ENCODE measurements at places on chromosomes 4 and X.

DNA sequence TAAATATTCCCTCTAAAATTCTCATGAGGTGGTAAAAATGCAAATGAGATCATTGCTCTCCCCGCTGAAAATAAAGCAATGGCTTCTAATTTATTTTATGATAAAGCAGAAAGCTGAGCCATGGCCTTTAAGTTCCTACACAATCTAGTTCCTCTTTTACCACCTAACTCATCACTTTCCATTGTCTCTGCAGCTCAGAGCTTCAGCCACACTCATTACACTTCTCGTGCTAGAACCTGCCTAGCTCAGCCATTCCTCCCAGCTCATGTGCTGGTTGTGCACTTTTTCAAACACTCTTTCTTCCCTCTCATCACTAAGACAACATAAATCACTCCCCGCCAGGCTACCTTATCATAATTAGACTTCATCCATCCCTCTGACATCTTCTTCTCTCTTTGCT lies 1112.1 kb upstream of the PRKX start:
- H3K36me3 ChIP-seq = no peaks in the 10 kb centered on the region
- no peak overlapping the region for H3K27ac ChIP-seq
- H3K4me3 ChIP-seq = no peak overlapping the region
- H3K4me1 ChIP-seq = no peaks in the 10 kb centered on the region

DNA sequence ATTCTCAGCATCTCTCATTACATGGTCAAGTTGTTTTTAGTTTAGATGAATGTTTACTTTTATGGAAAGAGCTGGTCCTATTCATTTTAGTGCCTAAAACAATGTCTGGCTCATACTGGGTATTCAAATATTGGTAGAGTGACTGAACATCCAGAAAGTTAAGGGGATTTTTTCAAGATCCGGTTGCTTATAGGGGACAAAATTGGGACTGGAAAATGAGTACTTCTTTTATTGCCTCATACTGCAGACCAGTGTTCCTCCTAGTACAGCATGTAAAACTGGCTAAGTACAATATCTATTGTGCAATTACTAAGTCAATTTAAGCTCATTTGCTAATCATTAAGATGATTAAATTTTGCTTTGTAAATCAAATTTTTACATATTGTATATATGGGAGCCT lies 13.9 kb downstream of the RP2 start:
- H3K4me3 ChIP-seq = no peak overlapping the region
- H3K36me3 ChIP-seq = no peaks in the 10 kb centered on the region

GRCh38 chrX:123493857-123494256 lies 239.0 kb downstream of the THOC2 start:
- DNase-seq = no peak
- no peak overlapping the region for H3K27ac ChIP-seq
- no peaks in the 10 kb centered on the region for H3K27me3 ChIP-seq
- no peak overlapping the region for H3K4me3 ChIP-seq
- H3K4me1 ChIP-seq = no peaks in the 10 kb centered on the region
- H3K36me3 ChIP-seq = no peaks in the 10 kb centered on the region

- H3K4me1 ChIP-seq = no peaks in the 10 kb centered on the region
- H3K27me3 ChIP-seq = no peaks in the 10 kb centered on the region
- no peak overlapping the region for H3K27ac ChIP-seq
- no peaks in the 10 kb centered on the region for H3K36me3 ChIP-seq
- DNase-seq = no peak
These were observed 13.5 kb upstream of the VSIG4 start for GRCh38 chrX:66053414-66053813.

- DNase-seq = no peak
- no peaks in the 10 kb centered on the region for H3K36me3 ChIP-seq
- H3K4me1 ChIP-seq = no peaks in the 10 kb centered on the region
- no peak overlapping the region for H3K27ac ChIP-seq
These were observed 77.3 kb upstream of the TMEM47 start for GRCh38 chrX:34734383-34734782.

- H3K4me3 ChIP-seq = no peak overlapping the region
- DNase-seq = no peak
- H3K27ac ChIP-seq = no peak overlapping the region
These were observed 423.9 kb upstream of the PITX2 start for GRCh38 chr4:111046811-111047210.

DNA sequence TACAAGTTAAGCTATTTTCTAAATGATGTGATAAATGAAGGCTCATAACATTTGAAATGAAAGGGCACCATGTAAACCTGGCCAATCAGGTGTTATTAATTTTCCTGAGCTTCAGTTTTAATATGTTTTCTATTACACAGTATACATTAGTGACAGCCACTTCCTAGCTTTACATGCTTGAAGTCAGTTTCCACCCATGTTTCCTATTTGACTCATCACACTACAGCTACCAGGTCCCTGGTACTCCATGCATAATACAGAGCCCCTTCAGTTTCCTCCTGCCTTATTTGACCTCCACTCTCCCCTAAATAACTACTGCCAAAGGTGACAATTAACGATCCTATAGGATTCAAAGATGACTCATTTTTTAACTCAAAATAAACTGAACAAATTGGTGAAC lies 18.3 kb downstream of the ZNF518B start:
- no peak overlapping the region for H3K27ac ChIP-seq
- no peaks in the 10 kb centered on the region for H3K27me3 ChIP-seq
- no peak overlapping the region for H3K4me3 ChIP-seq
- peaks cover 2% of the 10 kb centered on the region for H3K4me1 ChIP-seq

DNA sequence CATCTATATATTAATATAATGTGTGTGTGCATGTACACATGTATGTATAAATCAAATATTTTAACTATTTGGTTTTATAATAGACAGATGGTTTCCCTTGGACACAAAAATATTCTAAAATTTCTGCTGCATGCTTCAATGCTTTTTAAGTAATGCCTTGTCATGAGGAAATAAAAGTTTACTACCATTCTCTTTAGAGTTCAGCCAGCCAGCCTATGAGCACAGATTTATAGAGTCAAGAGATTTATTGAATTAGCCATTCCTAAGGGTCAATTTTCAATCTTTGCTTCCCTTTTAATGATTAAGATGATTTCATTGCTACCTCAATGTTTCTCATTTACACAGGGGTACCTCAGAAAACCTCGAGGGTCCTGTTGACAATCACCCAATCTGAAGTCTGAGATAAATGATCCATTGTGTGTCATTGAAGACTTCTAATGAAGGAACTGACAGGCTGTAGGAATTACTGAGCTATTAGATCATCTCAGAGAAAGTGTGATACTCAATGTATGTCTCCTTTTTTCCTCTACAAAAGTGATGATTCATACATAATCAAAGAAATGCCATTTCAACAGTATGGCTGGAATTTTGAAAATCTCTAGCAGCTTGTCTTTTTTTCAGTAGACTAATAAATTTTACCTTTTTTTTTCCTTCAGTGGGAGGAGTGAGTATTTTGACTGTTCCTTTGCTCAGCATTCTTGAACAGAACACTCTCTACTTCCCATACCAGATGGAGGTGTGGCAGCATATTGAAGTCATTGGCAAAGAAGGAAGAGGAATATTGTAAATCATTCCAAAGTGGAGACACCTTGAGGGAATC lies 222.6 kb upstream of the PCDH18 start:
- no peaks in the 10 kb centered on the region for H3K27me3 ChIP-seq
- H3K4me3 ChIP-seq = no peak overlapping the region
- DNase-seq = no peak
- no peak overlapping the region for H3K27ac ChIP-seq

DNA sequence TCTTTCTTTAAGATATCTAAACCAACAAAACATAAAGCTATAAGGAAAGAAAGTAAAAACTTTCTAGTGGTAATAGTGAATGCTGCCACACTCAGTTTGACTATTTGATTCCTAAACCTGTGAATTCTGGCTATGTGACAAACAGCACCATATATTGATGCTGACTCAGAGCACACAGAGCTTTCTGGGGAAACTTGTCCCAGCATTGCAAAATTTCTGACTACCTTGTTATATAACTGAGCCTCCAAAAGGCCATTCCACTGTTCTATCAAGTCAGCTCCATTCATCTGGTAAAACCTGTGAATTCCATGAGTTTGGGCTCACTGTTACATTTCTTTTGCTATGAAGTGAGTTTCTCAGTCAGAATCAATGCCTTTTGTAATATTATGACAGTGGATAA lies 1229.7 kb downstream of the PCDH18 start:
- no peak overlapping the region for H3K27ac ChIP-seq
- DNase-seq = no peak
- no peak overlapping the region for H3K4me3 ChIP-seq
- no peaks in the 10 kb centered on the region for H3K4me1 ChIP-seq
- no peaks in the 10 kb centered on the region for H3K36me3 ChIP-seq
- no peaks in the 10 kb centered on the region for H3K27me3 ChIP-seq

GRCh38 chr4:98932539-98932938 lies 3.6 kb upstream of the EIF4E start:
- H3K36me3 ChIP-seq = no peaks in the 10 kb centered on the region
- DNase-seq = no peak
- H3K4me3 ChIP-seq = no peak overlapping the region
- H3K27ac ChIP-seq = no peak overlapping the region

DNA sequence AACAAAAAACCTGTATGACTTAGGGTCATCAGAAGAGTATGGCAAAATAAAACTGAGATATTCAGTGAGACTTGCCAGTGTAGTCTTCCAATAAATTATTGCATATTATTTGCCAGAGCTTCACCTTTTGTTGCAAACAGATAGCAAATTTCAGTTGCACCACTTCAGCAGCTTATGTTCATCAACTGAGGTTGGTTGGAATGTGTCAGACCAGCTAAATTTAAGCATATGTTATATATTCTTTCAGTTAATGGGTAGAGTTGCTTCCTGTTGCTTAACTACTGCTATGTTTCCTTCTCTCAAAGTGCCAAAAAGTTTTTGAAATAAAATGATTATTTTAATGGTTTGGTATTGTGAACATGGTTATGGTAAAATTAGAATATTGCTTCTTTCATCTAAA lies 61.5 kb downstream of the GALNT7 start:
- DNase-seq = no peak
- H3K27ac ChIP-seq = no peak overlapping the region
- no peak overlapping the region for H3K4me3 ChIP-seq
- no peaks in the 10 kb centered on the region for H3K4me1 ChIP-seq
- H3K27me3 ChIP-seq = no peaks in the 10 kb centered on the region

DNA sequence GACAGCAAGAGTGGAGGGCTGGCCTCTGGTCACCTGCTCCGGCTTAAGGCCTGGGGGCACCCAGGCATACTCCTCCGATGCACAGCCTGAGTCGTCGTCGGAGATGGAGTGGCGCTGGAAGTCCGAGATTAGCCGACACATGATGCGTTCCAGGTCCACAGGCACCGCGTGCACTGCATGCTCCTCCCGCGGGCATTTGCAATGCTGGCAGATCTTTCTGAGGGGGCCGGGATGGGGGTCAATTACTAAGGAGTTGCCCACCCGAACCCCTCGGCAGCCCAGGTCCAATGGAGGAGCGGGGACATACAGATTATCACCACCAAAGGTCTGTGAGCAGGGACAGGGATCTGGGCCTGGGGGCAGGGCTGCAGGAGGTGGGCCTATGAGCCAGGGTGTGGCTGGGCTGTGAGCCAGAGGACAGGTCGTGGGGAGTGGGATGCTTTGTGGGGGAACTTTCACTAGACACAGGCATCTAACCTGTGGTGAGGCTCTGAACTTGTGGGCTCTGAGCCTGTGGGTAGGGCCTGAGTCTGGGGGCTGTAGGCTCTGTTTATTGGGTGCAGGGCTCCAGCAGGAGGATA lies 2.4 kb downstream of the PRICKLE3 start:
- no peaks in the 10 kb centered on the region for H3K4me1 ChIP-seq
- H3K27me3 ChIP-seq = no peaks in the 10 kb centered on the region
- peak; percentile 48 for DNase-seq
- H3K36me3 ChIP-seq = no peaks in the 10 kb centered on the region
- no peak overlapping the region for H3K27ac ChIP-seq

DNA sequence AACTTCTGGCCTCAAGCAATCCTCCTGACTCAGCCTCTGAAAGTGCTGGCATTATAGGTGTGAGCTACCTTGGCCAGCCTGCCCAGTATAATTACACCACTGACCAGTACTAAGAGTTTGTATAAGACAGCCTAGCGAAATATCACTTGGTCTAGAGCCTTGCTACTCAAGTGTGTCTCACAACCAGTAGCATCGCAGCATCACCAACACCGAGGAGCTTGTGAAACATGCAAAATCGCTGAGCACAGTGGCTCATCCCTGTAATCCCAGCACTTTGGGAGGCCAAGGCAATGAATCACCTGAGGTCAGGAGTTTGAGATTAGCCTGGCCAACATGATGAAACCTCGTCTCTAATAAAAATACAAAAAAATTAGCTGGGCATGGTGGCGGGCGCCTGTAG lies 102.0 kb upstream of the GATB start:
- no peak overlapping the region for H3K27ac ChIP-seq
- DNase-seq = no peak
- no peaks in the 10 kb centered on the region for H3K4me1 ChIP-seq
- H3K36me3 ChIP-seq = no peaks in the 10 kb centered on the region

- no peaks in the 10 kb centered on the region for H3K36me3 ChIP-seq
- no peak overlapping the region for H3K27ac ChIP-seq
- DNase-seq = no peak
- no peaks in the 10 kb centered on the region for H3K4me1 ChIP-seq
These were observed 61.2 kb upstream of the HOPX start for GRCh38 chr4:56742080-56742871.

DNA sequence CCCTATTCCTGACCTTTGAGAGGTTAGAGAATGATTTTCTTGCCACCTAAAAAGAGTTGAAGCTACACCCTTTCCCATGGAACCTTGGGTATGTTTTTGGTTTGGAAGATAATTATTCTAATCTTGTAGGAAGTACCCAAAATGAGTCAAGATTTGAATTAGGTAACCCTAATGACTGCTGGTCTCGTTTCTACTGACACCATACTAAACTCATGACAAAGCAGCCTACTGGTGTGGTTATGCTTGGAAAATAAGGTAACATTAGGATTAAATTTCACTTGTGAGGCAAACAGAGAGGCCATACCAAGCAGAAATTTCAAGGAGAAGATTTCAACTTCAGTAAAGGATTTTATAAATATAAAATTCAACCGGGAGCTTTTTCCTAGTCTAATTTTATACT lies 107.9 kb downstream of the FBXW7 start:
- no peak overlapping the region for H3K27ac ChIP-seq
- DNase-seq = no peak
- H3K27me3 ChIP-seq = no peaks in the 10 kb centered on the region
- peaks cover 2% of the 10 kb centered on the region for H3K4me1 ChIP-seq
- H3K4me3 ChIP-seq = no peak overlapping the region

GRCh38 chr4:103075435-103075893 lies 1.1 kb downstream of the SLC9B2 start:
- peak overlapping the region; percentile 56 for H3K4me3 ChIP-seq
- peaks cover 7% of the 10 kb centered on the region for H3K4me1 ChIP-seq
- peak overlapping the region; percentile 98 for H3K27ac ChIP-seq
- DNase-seq = no peak
- H3K27me3 ChIP-seq = no peaks in the 10 kb centered on the region
- no peaks in the 10 kb centered on the region for H3K36me3 ChIP-seq

DNA sequence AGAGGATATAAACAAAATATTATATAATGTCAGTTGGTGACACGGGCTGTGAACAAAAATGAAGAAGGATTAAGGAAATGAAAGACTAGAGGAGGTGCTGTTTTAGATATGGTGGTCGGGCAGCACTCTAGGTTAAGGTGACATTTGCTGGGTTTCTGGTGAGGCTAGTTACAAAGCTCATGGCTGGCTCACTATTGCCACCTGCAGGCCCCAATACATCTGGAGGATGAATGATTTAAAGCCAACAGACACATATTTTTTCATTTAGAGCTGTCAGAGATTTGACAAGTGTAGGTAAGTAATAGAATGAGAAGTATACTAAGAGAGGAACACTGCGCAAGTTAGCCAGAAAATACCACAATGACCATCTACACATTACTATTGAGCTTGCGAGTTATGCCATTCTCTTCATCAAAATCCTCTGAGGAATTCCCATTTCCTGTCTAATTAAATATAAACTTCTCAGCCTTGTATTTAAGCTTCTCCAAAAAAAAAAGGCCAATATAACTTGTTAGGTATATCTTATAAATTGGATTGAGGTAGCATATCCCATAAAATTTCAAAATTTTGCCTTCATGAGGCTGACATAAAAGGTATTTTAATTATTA lies 6.4 kb upstream of the FGG start:
- H3K27ac ChIP-seq = no peak overlapping the region
- no peak for DNase-seq
- no peaks in the 10 kb centered on the region for H3K27me3 ChIP-seq
